G401 (cell line): ENCODE measurements at places on chromosomes 3 and 15. TPM values are rescaled to one million over a fixed set of nuclear protein-coding genes. Genes with fewer than 3 reads are reported as not detected.
A peak's percentile ranks its signal among the peaks of the same experiment; 100 is the strongest.

Gene DHFR2
- 0.31 and 0.81 TPM in 2 replicates for total RNA-seq

Gene GOLIM4
- total RNA-seq = 5.8 and 15.7 TPM in 2 replicates

Gene BDH1
- total RNA-seq = 0.31 TPM in 1 of 2 replicates, not detected in the other

Gene ANKRD63
- 8.4 and 14.9 TPM in 2 replicates for total RNA-seq

Gene SENP5
- total RNA-seq = 37.0 and 37.7 TPM in 2 replicates

Gene LRRC3B
- total RNA-seq = not detected in 2 replicates

Gene C3orf85
- not detected in 2 replicates for total RNA-seq

Gene BCL6
- 0.18 and 1.3 TPM in 2 replicates for total RNA-seq

DNA sequence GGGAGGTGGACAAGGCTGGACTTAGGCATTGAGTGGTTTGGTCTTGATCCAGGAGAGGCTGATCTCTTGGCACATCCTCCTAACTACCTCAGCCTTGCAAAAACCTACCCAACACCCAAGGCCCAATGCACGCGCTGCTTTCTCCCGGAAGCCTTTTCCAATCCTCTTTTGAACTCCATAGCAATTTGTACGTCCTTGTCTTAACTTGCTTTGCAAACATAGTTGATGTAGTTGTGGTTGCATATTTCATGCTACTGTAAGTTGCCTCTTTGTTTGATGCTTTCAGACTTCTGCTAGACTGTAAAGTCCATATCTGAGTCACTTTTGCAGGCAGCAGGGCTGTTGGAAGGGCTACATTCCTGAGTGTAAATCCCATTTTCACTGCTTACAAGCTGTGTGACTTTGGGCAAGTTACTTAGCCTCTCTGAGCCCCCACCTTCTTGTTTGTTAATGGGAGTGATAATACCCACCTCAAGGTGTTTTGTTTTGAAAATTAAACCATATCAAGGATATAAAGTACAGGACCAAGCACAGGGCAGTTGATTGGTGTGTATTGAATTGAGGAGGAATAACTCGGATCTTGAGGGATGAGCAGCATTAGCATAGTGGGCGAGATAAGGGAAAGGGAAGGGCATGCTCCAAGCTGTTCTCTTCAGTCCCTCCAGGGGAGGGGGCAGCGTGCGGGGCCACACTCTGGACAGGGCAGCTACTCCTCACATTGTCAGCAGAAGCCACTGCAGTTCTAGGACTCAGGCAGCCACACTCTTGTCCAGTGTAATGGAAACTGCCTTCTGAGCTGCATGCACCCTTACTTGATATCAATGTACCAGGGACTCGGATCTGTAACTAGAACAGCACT is 28.8 kb downstream of the SIAH2 start:
- DNase-seq = no peak

DNA sequence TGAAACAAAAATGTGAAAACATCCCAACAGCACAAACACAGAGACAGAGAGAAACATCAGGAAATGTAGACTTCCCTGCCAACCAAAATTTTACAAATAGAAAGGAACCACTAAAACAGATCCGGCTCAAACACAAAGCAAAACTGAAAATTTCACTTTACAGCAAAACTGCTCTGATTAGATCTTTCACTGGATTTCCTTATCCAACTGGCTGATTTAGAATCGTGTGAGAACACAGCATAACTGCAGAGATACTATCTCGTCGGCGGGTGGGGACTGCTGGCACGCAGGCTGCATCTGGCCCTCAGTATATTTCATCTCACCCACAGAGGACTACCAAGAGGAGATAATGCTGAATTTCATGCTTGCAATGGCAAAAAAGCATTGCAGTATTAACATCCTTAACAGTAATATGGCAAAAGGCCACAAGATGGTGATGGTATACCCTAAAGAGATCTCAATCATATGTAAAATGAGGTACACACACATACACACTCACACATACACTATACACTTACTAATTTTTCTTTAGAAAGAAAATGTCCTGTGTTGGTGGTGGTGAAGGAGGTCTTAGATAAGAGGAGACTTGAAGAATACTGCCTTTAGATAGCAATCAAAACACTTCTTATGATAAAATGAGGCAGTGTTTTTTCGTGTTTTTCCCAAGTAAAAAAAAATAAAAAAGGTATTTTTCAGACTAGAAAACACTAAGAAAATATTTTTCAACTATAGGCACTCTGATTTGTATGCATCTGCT is 10.6 kb upstream of the LEO1 start:
- peak; percentile 40 for DNase-seq

DNA sequence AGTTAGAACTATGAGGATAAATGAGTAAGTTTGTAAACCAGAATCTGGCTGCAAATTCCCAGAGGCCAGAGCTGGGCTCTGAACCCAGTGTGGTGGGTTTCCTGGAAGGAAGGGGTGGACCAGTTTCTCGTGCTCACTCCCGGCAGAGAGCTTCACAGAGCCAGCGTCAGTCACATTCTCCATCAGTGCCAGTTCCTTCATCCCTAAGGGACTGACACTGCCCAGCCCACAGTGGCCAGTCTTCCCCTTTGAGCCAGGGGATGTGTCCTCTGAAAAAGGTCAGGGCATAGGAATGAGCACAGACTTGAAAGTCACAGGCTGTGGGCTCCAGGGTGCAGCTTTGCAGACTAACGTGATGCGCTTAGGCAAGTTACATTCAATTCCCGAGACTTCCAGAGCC is 135.8 kb upstream of the HACD2 start:
- DNase-seq = no peak

DNA sequence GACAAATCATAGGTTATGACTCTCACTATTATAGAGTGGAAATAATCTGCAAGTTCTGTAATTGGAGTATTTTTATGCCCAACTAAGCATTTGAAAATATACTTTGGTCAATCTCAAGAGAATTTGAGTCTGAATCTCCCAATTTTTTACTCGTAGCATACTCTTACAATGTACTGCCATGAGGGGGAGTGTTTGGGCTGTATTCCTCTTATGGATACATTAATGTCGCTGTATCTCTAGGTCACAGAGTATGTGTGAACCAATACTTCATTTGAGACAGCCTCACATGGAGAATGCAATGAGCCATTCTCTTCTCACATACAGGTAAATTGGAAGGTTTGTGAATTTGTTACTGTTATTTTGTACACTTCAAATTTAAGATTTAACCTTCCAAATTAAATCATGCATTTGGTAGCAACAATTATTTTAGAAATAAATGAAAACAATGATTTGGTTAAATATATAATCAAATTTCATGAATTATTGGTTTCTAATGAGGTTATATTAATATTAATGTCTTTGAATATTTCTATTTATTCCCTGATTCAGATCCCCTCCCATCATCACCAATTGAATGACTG is 5.5 kb upstream of the CD200 start:
- peak; percentile 69 for DNase-seq

DNA sequence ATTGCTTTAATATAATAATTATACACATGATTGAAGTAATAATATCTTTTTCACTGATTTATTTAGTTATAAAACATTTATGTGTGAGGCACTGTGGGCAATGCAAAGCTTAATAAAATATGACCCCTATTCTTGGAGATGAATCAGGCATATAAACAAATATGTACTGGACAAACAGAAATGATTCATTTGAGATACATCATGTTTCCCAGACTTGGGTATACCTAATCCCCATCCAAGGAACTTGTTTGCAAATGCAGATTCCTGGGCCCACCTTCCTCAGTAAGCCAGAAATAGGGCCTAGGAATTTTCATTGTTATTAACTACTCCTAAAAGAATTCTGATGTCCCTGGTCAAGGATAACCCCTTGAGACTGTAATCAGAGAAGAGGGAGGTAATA is 184.2 kb downstream of the CHL1 start:
- DNase-seq = no peak

DNA sequence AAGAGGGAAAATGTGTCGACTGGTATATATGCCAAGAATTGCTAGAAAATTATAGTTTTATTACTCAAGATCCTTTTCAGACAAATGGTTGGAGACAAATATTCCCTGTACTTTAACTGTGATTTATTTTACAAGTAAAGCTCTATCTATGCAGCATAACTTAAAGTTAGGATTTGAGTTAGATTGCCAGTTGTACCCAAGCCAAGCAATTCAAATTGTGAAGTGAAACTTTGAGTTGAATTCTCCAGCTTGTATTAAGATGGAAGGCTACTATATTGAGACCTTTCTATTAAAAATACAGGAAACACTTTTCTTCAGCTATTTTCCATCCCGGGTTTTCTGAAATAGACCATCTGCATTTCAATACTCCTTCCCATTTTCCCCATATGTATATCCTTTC is 333.1 kb upstream of the RBMS3 start:
- no peak for DNase-seq

- no peak for DNase-seq
Measured at GRCh38 chr15:98823616-98824015, 175.3 kb downstream of the IGF1R start.

DNA sequence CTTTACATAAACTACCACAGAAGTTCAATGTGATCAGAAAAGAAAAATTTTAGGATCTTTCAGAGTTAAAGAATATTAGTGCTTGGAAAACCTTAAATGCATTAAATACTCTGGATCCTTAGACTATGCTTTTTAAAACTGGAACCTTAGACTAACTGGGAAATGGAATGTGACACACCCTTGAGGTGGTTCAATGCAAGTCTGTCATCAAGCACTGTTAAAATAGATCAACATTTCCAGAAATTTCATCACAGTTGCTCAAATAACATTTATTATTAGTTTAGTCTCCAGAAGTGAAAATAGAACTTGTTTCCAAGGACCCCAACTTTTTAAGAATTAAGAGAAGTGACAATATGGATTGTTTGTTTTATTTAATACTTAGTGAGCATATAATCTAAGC is 71.8 kb downstream of the GAP43 start:
- no peak for DNase-seq

GRCh38 chr15:42065033-42065432 is 29.3 kb downstream of the PLA2G4D start:
- peak; percentile 91 for DNase-seq

DNA sequence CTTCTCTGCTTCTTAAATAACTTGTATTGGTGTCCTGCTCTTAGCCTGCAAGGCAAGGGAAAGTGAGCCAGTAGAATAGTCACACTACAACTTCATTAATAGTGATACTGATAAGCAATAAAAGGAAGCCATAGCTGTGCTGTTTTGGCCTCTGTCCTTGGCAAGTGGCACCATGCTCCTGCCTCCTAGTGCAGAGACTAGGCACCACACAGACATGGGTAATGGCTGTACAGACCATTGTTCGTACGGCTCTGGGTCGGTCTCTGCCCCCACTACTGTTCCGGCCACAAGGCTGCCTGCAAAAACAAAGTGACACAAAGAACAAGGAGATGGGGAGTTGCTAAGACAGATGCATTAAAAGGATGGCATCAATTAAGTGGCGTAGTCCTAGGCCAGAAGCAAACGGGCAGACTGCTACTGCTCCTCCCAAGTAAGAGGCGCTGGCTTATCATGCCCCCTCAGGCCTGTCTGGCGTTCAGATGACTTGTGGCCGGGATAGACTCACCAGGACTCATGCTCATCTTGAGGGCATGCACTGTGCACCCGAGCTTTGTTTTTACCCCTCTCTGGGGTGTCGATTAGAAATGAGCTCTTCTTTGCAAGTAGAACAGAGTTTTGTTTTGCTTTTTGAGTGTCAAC is 75.6 kb downstream of the TRAK1 start:
- no peak for DNase-seq

DNA sequence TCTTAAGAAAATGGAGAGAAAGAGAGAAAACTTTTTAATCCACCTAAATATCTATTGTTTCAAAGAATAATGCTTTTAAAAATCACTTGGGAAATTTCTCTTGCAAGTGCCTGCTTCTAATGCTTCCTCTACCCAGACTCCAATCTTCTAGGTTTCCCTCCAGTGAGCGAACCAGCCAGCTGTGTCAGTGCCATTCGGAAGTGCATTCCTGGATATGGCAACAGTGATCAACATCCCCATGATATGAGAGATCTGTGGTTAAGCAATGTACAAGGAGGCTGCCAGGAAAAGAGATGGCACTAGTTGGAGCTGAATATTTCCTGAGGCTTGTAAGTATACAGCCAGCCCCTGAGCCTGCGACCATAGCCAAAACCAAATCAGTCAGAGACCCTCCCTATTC is 53.3 kb upstream of the KCNMB2 start:
- no peak for DNase-seq

DNA sequence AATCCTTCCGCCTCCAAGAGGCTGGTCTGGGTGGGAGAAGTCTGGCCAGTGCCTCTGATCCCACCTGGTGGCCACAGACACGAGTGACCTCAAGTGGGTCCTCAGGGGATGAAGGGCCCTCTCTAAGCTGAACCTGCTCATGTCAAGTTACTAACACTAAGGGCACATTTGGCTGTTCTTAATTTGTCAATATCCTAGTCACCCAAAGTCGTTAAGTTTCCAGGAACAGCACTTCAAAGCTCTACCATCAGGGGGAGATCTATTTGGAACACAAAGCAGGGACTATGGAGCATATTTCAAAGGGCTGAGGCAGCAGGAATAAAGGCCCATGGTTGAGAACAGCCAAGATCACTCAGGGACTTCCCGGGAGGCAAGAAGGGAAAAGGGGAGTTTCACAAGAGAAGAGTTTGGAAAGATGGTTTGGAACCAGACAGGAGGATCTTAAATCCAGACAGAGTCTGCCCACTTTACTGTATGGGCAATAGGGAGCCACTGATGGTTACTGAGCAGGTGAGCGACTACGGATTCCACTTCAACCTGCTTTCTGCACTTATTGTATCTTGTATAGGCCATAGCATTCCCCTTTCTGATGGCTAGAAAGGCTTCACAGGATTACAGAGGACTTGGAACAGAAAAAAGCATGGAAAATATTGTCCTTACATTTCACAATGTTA is 13.7 kb downstream of the OXTR start:
- DNase-seq = no peak

GRCh38 chr3:42539871-42540714 is 37.6 kb downstream of the VIPR1 start:
- no peak for DNase-seq

GRCh38 chr15:39434751-39435238 is 146.1 kb upstream of the THBS1 start:
- DNase-seq = no peak

DNA sequence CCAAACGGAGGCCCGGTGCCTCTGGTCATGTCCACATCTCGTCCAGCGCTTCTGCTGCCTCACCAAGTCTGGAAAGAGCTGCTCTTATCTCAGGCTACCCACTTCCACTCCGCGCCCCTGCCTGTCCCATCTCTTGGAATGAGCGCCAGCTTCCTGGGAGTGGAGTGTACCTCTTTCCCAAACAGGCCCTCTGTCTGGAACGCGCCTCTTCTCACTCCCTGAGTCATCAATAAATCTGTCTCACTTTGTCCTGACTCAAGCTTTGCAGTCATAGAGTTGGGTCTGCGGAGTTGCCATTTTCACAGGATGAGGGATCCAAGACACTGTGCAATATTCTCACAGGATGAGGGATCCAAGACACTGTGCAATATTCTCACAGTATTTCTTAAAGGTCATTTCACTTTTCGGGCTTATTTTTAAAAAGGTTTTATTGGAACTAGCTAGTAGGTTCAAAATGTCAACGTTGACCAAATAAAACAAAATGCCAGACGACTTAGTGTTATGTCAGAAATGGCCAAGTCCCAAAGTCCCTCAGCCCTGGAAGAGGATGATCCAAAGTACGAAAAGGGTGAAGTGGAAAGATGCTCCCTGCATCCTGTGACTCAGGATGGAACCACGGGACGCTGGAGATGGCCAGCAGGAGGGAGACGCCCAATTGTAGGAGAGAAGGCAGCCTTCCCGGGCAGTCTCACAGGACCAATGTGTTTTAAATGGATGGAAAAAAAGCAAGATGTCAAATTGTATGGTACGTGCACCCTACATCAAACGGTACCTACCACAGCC is 81.1 kb downstream of the CHSY1 start:
- DNase-seq = no peak
